Cortex of kidney (tissue), 1 donor: ENCODE measurements at places on chromosomes 1 and 21.

DNA sequence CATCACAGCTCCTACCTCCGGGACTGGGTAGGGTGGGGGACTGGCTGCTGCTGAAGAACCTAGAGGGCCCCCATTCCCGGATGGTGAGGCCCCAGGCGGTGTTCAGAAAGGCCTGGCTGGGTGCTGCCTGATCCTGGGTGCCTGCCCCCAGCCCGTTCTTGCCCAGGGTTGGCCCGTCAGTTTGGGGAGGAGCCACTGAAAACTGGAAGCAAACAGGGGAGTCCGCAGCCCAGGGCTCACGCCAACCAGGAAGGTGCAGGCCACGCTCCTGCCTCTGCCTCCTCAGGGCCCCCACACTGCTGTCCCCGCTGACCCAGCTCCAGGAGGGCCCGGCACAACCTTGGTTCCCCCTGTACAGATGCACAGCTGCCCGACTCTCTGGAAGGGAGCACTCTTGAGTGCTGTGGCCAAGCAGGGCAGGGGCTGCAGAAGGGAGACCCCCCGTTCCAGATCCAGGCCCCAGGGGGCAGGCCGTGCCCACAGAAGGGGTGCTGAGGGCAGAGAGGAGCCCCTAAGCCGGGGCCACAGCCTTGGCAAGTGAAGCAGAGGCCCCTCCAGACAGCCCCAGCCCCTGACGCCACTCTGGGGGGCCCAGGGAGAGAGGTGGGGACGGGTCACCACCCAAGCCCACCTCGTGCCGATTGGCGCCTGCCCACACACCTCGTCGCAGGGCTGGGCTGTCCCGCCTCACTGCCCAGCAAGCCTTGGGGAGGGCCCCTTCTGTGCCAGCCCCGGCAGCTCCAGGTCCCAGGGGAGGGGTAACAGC is 5.5 kb downstream of the C1QTNF12 start:
- DNase-seq = no peak

GRCh38 chr1:14778898-14779865 is 180.7 kb downstream of the KAZN start:
- no peak for DNase-seq

- no peak for DNase-seq
These were observed 311.1 kb downstream of the PRDM2 start for GRCh38 chr1:14011132-14011531.

DNA sequence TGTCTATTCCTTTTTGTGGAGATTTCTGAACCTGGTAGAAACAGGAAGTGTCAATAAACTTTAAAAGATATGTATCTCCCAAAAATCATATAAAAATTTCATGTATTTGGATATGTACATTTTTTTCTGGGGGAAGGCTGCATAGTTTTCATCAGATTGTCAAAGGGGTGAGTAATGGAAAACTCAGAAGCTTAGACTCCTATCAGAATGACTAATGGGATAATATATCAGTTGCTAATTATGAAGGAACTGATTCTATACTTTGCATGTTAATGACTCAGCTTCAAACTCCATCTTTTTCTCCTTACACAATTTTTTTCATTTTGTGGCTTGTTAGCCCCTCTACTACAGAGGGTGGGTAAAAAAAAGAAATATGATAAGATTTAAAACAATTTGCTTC is 55.9 kb downstream of the GON4L start:
- no peak for DNase-seq

DNA sequence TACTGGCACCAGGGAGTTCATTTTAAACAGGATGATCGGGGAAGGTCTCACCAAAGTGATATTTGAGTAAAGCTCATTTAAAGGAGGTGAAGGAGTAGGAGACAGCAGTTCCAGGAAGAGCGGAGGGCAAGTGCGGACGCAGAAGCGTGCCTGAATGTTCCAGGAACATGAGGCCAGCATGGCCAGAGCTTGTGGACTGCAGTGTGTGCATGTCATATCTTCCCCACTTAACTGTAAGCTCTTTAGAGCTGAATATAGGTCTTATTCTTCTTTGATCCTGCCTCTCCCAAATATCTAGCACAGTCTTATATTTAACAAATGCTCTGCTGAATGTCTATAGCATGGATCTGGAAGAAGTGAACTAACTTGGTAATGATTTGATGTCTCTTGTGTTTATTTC is 639.3 kb downstream of the SMYD3 start:
- no peak for DNase-seq

DNA sequence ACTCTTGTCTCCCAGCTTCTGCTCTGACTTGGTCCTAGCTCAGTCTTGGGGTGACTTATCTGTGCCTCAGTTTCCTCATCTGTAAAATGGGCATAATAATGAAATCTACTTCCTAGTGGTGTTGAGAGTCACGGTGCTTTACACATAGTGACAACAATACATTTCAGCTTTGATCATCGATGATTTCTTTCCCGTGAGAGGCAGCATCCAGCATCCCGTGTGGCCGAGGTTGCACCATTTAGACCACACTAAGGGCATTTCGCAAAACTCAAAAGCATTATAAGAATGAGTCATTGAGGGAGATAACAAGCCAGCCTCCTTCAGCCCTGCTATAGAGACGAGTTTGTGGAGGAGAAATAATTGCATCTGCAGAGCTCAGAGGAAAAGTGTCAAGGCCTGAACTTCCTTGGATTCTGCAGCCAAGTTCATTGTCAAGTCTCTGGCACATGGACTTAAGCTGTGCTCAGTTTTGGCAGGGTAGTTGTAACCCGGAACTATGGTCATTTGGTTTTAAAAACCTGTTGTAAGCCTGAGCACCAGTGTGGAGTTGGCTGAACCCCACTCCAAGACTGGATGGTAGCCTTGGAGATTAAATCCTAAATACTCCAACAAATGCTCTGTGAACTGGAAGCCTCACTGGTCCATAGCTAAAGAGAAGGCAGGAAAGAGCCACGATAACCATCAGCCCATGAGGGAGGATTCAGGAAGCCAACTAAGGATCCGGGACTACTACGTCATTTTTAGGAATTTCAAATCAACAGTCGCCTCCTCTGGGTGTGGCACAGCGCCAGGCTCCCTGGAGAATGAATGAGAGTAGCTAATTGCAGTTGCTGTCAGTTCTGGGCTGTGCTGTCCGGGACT is 64.2 kb downstream of the TCP10L start:
- DNase-seq = no peak

DNA sequence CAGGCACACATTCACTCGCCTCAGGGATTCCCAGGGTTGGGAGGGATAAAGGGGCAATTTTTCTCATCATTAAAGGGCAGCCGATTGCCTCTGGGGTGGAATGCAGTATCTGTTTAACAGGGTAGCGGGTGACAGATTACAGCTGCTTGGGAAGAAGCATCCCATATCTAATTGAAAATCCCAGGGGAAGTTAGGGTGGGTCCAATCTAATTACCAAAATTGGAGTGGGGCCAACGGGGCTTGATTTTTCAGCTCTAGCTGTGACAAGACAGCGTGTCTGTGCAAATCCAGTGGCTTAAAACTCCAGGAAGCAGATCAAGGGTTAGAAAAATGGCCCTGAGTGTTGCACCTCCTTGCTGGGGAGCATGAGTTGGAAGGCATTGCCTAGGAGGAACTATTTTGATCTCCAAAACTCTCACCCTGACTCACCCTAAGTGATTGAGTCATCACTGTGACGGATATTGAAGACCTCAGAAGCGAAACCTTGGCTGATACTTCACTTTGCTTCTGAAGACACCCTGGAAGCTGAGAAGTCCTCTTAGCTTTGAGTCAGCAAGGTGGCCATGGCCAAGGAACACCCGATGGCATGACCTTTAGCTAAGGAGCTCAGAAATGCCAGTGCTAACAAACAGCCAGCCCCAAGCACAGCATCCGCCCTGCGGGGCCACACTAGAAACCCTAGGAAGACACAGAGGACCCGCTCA is 46.0 kb downstream of the GRHL3 start:
- no peak for DNase-seq

GRCh38 chr1:179742717-179743678 is at the start of gene FAM163A:
Gene FAM163A (plus strand): TSS chr1:179743291. CDS start chr1:179813098, 69,807 bp downstream.
- DNase-seq = no peak

DNA sequence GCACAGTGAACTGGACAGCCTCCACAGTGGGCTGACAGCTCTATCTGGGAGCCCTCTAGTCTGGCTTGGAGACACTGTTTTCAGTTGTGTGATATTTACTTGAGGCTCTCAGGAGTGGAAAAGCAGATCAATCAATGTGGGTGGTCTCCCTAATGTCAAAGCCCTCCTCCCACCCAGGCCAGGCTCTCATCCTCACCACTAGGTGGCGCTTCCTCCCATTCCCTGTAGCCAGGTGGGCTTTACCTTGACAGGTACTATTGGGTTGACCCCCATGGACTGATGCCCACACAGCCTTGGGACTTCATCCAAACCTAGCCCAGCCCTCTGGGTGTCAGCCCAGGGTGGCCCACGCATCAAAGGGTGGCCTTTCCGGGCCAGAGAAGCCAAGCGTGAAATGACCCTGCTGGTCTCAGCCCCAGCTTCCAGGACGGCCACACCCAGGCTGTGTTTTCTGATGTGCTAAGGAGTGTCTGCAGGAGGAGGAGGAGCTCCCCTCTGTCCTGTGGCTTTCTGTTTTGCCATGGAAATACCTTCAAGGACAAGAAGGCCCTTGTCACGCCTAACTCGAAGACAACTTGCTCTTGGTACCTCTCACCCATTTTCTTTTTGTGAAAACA is 54.0 kb downstream of the CLIC6 start:
- no peak for DNase-seq

- DNase-seq = no peak
These were observed 59.9 kb downstream of the TNN start for GRCh38 chr1:175127565-175127964.

- no peak for DNase-seq
These were observed 11.5 kb upstream of the BGLAP start for GRCh38 chr1:156230473-156230837.

- no peak for DNase-seq
These were observed 163.2 kb downstream of the IER5 start for GRCh38 chr1:181251713-181252075.

DNA sequence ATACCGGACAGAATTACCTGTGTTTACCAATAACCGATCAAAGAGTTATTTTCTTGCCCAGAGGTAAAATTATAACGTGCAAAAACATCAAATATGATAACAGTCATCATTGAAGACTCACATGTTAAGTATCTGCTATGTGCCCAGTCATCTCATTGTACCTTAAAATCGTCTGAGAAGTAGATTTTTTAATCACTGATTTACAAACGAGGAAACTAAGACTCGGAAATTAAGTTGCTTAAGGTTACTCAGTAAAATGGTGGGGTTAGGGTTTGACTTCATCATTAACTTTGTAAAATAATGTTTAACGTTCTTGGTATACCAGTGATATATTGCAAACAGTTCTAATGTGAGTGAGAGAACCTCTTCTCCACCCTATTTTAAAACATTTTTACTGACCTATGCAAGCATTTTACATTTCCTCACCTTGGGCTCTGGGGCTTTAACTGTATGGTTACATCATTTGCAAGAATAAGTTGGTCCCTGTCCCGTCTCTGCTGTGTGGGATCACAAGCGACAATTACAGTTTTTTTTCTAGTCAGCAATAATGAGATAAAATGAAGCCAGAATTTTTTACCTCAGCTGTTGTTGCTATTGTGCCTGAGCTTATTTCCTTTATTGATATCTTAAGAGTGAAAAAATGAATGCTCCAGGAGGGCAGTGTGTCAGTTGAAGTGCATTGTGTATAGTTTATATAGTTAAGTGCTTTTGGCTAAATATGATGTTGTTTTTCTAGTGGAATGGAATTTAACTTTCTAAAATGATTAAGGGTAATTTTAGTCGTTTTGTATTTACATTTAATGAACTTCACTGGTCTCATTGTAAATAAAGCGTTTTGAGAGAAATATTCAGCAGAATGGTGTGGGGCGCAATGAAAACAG is 2.7 kb downstream of the RPRD2 start:
- DNase-seq = no peak

- no peak for DNase-seq
These were observed 1.1 kb upstream of the ABCD3 start for GRCh38 chr1:94416901-94417727.

DNA sequence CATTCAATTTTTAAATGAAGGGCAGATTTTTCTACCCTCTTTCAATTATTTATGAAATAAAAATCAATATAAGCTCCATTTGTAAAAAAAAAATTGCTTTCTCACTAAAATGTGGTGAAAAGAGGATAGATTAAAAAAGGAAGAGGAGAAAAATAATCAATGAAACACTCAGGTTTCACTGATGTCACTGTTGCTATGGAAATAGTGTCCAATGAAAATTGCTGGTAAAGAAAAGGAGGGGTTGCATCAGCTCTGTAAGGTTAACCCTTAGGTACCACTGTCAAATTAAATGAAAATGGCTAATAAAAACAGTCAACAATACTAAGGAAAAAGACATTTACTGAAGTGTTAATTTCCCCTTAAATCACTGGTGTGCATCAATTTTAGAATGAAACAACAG is 91.6 kb upstream of the TTC39A start:
- DNase-seq = no peak

DNA sequence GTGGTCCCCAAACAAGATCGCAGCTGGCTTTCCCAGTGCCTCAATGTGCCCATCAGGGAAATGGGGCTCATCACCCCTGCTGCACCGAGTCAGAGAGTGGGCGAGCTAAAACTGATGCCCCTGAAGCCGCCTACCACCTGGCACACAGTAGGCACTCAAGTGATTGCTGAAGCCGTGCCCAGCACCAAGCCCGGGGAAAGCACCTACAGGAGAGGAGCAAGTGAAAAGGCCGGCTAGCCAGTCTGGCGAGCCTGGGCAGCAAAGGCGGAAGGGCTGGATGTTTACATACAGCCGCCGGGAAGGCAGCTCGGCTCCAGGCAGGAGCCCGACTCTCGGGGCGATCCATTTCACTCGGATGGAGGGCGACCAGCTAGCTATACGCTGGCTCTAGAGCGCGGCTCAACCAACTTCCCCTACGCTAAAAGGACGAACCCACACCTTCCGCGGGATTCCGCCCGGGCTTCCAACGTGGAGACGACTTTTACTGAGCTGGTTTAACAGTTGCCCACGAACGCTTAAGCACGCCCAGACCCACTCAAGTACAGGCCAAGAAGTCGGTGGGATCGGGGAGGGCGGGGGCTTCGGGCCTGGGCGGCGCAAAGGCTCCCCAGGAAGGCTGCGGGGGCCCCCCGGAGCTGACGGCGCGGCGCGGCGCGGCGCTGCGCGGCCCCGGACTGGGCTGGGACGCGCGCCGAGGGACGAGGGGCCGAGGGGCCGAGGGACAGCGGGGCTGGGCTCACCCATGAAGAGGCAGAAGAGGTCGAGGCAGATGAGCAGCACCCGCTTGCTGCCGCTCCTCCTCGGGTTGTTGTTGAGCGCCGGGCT is 1.0 kb downstream of the PLPP3 start:
- no peak for DNase-seq
